ENCODE measurements at places on chromosomes 4 and X. TPM values are rescaled to one million over a fixed set of nuclear protein-coding genes. Genes with fewer than 3 reads are reported as not detected.

GRCh38 chrX:71466979-71467523 lies 65.9 kb upstream of the OGT start:
- H3K36me3 ChIP-seq = peaks cover 16% of the 10 kb centered on the region
- H3K4me3 ChIP-seq = no peak overlapping the region
- H3K4me1 ChIP-seq = no peaks in the 10 kb centered on the region
- DNase-seq = no peak

DNA sequence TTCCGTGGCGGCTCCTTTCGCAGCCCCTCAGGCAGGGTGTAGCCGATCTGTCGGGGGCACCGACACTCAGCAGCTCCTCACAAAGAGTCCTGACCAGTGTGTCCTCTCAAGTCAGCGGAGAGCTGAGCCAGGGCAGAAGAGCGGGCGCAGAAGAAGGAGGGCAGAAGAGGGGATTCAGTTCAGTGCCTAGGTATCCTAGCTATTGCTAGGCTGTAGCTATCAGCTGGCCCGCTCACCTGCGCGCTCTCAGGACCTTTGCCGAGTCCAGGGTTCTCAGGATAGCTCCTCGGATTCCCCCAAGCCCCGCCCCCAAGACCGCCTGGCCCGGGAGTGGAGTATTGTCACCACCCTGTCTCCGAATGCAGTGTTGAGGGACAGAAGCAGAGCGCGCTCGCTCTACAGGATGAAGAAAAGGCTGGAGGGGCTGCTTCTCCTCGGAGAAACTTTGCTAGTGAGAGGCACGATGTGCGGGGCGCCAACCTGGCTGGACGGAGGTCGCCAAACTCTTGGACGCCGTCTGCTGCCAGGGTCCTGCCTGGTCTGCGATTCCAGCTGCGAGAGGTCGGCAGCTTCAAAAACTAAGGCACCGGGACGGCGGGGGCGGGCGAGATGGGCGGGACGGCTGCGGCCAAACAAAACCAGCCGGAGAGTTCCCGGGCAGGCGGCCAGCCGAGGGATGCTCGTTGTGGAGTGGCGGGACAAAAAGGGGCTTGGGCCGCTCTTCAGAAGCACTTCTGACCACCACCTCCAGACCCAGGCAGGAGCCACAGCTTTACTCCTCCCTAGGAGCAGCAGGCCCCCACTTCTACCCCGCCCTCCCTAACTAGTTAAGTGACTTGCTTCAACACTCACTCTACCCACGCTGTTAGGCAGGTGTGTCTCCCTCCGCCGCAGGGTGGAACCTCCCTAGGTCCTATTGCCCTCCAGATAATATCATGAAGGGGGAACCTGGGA lies at the start of gene XKRX:
XKRX (minus strand) TSS at position 258 of the 954 bp plus-strand sequence. CDS start 613 bp downstream, outside the sequence.
- peaks cover 34% of the 10 kb centered on the region for H3K27me3 ChIP-seq
- H3K27ac ChIP-seq = no peak within 1 kb of the TSS
- no peak for DNase-seq
- peaks cover 14% of the 10 kb centered on the region for H3K4me1 ChIP-seq
- H3K4me3 ChIP-seq = peak within 1 kb of the TSS; percentile 69
- peaks cover 15% of the 10 kb centered on the region for H3K36me3 ChIP-seq

- no peaks in the 10 kb centered on the region for H3K4me1 ChIP-seq
- peaks cover 5% of the 10 kb centered on the region for H3K27me3 ChIP-seq
- H3K36me3 ChIP-seq = no peaks in the 10 kb centered on the region
- no peak overlapping the region for H3K4me3 ChIP-seq
- no peak overlapping the region for H3K27ac ChIP-seq
- DNase-seq = no peak
Observed at GRCh38 chr4:153020457-153020856, 84.3 kb downstream of the FHDC1 start.

- H3K4me3 ChIP-seq = no peak overlapping the region
- no peak for DNase-seq
- H3K36me3 ChIP-seq = no peaks in the 10 kb centered on the region
- no peaks in the 10 kb centered on the region for H3K4me1 ChIP-seq
Observed at GRCh38 chrX:88977835-88978234, 230.8 kb downstream of the CPXCR1 start.

- no peaks in the 10 kb centered on the region for H3K27me3 ChIP-seq
- H3K4me1 ChIP-seq = no peaks in the 10 kb centered on the region
- no peak overlapping the region for H3K27ac ChIP-seq
- no peaks in the 10 kb centered on the region for H3K36me3 ChIP-seq
Observed at GRCh38 chr4:27917381-27917780, 1056.7 kb downstream of the STIM2 start.

Gene EDNRA
- not detected for total RNA-seq

DNA sequence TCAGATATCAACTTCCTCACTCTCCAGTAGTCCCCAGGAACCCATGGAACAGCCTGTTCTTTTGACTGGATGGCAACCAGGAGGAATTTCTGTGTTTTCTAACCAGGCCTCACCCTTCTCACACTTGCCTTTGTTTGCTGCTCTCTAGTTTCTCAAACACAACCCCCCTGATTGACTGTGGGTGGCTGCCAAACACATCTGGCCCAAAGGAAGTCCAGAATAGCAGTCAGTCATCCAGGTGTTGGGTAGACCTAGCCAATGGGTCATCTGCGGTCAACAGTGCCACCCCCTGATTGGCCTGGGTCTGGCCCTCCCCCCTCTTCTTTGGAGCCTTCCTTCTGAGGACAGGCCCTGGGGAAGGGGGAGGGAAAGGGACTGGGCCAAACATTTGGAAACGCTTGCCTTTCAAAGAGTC lies 53.7 kb downstream of the MSX1 start:
- no peak overlapping the region for H3K4me3 ChIP-seq
- no peak for DNase-seq
- H3K27me3 ChIP-seq = peaks cover 4% of the 10 kb centered on the region
- no peak overlapping the region for H3K27ac ChIP-seq
- no peaks in the 10 kb centered on the region for H3K36me3 ChIP-seq

DNA sequence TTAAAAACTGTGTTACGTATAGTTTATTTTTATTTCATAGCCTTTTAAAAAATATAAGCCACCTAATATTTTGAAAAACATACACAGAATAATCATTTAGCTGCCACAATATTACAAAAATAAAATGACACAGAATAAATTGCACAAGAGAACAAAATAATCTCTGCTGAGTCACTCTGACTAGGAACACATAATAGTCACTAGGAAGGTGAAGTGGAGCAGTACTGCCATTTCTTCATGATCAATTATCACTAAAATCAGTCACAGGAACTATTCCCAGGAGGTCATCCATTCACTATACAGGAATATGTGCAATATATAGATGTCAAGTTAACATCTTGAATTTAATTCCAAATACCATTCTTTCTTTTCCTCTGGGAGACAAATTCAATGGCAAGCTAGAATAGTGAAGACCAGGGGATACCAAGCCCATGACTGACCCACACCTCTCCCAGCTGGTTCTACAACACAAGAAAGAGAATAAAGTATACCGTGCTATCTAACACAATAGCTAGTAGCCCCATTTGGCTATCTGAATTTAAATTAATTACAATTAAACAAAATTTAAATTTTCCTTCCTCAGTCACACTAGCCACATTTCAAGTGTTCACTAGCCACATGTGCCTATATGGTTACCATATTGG lies 5.9 kb downstream of the SMIM43 start:
- no peak overlapping the region for H3K27ac ChIP-seq
- no peaks in the 10 kb centered on the region for H3K4me1 ChIP-seq
- H3K36me3 ChIP-seq = no peaks in the 10 kb centered on the region
- H3K27me3 ChIP-seq = peaks cover 51% of the 10 kb centered on the region
- no peak overlapping the region for H3K4me3 ChIP-seq
- DNase-seq = no peak

Gene RS1
- not detected for total RNA-seq

Gene NKRF
- 15.8 TPM for total RNA-seq

DNA sequence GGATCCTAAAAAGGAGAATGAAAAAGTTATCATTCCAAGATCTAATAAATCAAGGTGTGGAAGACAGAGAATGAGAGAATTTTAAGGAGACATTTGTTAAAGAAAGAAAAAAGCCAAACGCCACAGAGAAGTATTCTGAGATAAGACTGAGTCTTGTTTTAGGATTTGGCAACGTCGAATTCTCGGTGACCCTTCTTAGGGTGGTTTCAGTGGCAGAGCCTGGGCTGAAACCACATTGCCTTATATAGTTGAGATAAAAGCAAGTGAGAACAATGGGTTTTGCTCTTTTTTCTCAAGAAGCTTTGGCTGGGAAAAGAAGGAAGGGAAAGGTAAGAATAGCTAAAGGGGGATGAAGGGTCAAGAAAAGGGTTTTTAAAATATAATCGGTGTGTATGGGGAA lies 209.4 kb downstream of the VEGFC start:
- H3K4me3 ChIP-seq = no peak overlapping the region
- no peaks in the 10 kb centered on the region for H3K36me3 ChIP-seq
- H3K4me1 ChIP-seq = no peaks in the 10 kb centered on the region
- no peaks in the 10 kb centered on the region for H3K27me3 ChIP-seq
- no peak for DNase-seq

DNA sequence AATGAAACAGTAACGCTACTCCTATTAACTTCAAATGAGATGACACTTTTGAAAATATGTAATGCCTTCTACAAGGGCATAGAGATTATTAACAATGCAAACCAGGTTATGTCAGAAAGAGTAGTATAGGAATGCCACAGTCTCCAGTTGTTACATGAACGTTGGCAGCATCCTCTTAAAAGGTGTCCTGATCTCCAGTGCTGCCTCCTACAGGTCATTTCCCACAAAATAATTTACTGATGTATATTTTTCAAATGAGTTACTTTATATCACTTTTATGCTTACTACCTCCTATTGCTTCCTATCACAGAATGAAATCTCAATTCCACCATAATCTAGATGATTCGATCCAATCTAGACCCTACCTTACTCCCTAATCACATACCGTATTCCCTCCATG lies 195.2 kb upstream of the EPHA5 start:
- H3K4me3 ChIP-seq = no peak overlapping the region
- no peaks in the 10 kb centered on the region for H3K36me3 ChIP-seq
- H3K27me3 ChIP-seq = no peaks in the 10 kb centered on the region
- no peak for DNase-seq

GRCh38 chr4:78553529-78554060 lies 2.0 kb downstream of the ANXA3 start:
- peaks cover 33% of the 10 kb centered on the region for H3K27me3 ChIP-seq
- no peak overlapping the region for H3K27ac ChIP-seq
- peaks cover 9% of the 10 kb centered on the region for H3K4me1 ChIP-seq
- DNase-seq = no peak
- H3K36me3 ChIP-seq = no peaks in the 10 kb centered on the region
- no peak overlapping the region for H3K4me3 ChIP-seq

All from natural killer cell treated with Interleukin-12 subunit alpha and Interleukin-12 subunit beta and Interleukin-15 and Interleukin-18, amount 100 ng/mL, for 72 hours (primary cell).